A673 (cell line): ENCODE measurements at places on chromosomes 6 and 20.
A peak's percentile ranks its signal among the peaks of the same experiment; 100 is the strongest.

GRCh38 chr6:165926378-165926777 lies 241.3 kb downstream of the TBXT start:
- no peak for DNase-seq

- peak; percentile 39 for DNase-seq
Observed at GRCh38 chr20:20003031-20003954, 13.9 kb upstream of the NAA20 start.

GRCh38 chr6:692356-692851 lies 535 bp downstream of the EXOC2 start:
- DNase-seq = peak; percentile 65

- peak; percentile 72 for DNase-seq
Observed at GRCh38 chr6:7615611-7616383, 25.8 kb downstream of the SNRNP48 start.

DNA sequence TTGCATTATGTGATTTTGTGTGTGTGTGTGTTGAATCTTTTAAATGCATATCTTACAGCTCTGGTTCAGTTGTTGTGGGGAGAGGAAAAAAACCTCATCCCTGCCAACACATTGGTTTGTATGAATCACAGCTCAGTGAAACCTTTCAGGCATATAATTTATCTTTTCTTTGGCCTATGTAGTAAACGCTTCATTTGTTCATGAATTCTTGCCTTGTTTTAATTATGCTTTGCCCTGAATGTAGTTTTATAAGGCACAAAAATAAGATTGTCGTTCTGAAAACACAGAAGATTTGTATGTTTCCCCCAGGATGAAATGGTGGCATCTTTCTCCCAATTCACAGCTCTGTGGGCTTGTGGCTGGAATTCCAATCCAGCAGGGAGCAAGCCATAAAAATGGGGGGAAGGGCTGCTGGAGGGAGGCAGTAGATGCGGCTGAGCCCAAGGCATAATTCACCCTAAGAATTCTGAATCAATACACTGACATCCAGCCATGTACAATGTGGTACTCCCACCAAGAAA lies 45.1 kb downstream of the BCAS1 start:
- DNase-seq = no peak
